Stimulated activated CD4-positive, alpha-beta T cell treated with anti-CD3 and anti-CD28 coated beads, Interleukin-15, amount 100 ng/mL, for 1 hour (primary cell): ENCODE measurements at places on chromosomes 13 and 19.

- DNase-seq = no peak
Measured at GRCh38 chr13:25147638-25148401, 24.3 kb downstream of the AMER2 start.

DNA sequence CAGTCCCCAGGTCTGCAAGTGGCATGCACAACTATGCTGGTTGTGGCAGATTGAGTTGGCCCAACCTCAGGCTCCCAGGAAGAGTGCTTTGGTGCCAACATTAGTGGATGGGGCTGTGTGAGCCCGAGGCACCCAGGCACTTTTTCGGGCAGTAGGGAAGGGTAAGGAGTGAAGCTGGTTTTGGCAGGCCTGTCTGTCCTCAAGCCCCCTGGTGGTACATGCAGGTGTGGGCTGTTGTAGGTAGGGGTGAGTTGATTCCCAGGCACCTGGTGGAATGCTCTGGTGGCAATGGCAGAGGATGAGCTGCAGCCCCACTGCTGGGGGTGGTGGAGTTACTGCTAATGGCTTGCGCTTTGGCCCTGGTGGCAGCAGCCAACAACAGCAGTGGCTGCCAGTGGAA, 723.7 kb upstream of the SLITRK1 start:
- no peak for DNase-seq

- DNase-seq = no peak
Measured at GRCh38 chr13:99777873-99778272, 193.7 kb downstream of the ZIC5 start.

GRCh38 chr13:99377641-99378040, 70.4 kb upstream of the GPR183 start:
- DNase-seq = no peak

DNA sequence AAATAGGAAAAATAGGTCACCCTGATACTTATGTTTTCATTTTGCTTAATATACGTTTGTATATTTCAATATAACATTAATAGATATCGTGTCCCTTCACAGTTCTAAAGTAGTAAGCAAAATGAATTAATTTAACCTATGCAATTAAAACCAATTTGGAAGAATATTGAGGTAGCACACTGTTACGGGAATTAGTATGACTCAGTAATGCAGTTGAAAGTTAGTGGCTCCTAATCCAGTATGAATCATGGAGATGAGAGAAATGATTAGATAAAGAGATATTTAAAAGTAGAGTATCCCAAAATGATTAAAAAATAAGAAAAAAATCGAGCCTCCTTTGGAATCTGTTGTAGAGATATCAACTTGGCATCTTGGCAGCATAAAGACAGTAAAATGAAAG, 177.0 kb upstream of the SLITRK6 start:
- no peak for DNase-seq
